ENCODE measurements at places on chromosomes 7 and 10.

- no peak for DNase-seq
Measured at GRCh38 chr7:149874644-149875028, 867 bp downstream of the ATP6V0E2 start.

GRCh38 chr7:157813741-157814661, 477.2 kb downstream of the DNAJB6 start:
- DNase-seq = no peak

DNA sequence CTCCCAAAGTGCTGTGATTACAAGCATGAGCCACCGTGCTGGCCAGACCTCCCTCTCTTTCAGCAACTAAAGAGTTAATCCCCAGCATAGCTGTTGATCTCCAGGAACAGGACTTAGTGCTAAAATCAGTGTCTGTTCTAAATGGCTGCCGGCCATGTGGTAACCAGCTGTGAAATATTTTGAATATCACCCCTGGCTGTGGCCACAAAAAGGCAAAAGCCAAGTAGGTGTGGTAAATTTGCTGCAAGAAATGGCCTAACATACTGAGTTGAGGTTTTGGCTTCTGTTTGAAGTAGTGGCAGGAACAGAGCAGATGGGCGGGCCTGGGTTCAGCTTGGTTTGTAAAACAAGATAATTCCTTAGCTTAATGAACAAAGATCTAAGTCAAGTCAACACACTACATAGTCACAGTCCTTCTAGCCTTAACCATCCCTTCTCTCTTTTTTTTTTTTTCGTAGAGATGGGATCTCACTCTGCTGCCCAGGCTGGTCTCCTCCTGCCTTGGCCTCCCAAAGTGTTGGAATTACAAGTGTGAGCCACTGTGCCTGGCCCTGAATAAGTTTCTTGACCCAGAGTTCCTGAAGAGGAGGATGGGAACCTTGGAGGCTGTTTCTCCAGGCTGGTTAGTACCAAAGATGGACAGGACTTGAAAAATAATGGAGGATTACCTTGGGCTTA, 22.7 kb upstream of the AGFG2 start:
- DNase-seq = no peak

GRCh38 chr10:103793920-103794883, 61.2 kb downstream of the SH3PXD2A start:
- no peak for DNase-seq

GRCh38 chr7:153847828-153848227, 204.4 kb upstream of the DPP6 start:
- DNase-seq = no peak

GRCh38 chr7:67018940-67019339, 22.3 kb downstream of the TYW1 start:
- DNase-seq = no peak

DNA sequence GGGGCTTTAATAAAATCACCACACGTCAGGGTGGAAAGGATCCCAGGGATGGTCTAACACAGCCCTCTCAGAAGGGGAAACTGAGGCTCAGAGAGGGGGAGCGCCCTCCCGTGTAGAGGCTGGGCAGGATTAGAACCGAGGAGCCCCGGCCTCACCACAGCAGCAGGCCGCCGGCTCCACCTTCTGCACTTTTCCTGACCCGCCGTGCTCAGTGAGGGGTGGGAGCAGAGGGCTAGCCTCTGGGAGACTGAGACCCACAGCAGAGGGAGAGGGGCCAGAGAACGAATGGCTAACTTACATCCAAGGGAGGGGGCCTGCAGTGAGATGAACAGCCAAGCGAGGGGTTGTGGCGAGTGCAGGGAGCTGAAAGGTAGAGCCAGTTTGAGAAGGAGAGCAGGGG, 79.5 kb downstream of the COL13A1 start:
- DNase-seq = no peak

DNA sequence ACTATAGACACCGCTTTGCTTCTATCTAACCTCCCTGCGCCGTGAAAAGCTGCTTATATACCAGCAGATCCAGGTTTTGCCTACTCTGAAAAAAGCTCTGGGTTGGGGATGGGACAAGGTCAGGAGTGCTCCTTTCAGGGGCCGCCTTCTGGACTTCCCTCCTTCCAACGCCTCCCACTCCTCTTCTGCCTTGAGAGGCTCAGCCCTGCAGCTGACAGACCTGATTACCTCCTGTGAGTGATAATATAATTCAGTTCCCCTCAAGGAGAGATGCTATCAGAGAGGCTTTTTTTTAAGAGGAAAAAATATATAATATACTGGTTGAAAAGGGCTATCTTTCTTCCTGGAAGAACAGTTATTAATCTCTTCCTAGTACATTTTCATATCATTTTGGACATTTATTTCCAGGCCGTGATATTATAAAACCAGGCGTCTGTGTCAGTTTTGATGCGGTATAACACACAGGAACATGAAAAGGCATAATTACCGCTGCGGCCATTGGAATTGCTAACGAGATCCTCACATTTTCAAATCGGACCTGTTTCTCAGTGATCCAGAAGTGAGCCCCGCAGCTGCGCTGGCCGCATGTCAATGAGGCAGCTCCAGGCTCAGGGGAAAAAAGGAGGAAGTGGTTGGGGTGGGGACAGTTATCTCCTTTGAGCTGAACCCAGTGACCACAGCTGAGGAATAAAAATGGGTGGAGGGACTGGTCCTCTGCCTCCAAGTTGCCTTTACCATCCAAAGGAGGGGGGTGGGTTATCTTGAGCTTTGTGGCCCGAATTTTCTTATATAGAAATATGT, 457.1 kb downstream of the TYW1 start:
- DNase-seq = no peak

- no peak for DNase-seq
Measured at GRCh38 chr7:27188386-27189294, 3.6 kb upstream of the HOXA11 start.

DNA sequence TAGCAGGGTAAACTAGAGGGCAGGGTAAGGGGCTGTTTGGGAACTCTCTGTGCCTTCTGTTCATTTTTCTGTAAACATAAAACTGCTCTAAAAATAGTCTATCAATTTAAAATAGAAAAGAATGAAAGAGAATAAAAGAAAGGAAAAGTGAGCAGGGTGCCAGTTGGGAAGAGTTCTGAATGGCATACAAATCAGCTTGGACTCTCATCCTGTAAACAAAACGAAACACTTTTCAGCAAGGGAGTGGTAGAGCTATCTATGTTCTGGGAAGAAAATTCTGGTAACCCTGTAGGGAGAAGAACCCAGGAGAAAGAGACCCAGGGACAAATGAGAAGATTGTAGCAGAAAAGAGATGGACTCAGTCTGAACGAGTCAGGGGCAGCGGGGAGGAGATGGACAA, 24.6 kb downstream of the SCRN1 start:
- no peak for DNase-seq

- DNase-seq = no peak
Measured at GRCh38 chr10:21832821-21833130, 170.8 kb downstream of the DNAJC1 start.

GRCh38 chr7:91343996-91344629, 79.9 kb downstream of the FZD1 start:
- no peak for DNase-seq

- no peak for DNase-seq
Measured at GRCh38 chr7:22555476-22555875, 55.5 kb upstream of the STEAP1B start.

Data from activated gamma-delta T cell (primary cell).